ENCODE measurements at places on chromosomes 5 and 9.

GRCh38 chr5:54310433-54311175 is at the start of gene ARL15:
Gene ARL15, minus strand, starts transcription at chr5:54310573.
- DNase-seq, result peak; percentile 99

GRCh38 chr9:129287619-129288305 is 109.7 kb upstream of the IER5L start:
- peak; percentile 31 for DNase-seq

DNA sequence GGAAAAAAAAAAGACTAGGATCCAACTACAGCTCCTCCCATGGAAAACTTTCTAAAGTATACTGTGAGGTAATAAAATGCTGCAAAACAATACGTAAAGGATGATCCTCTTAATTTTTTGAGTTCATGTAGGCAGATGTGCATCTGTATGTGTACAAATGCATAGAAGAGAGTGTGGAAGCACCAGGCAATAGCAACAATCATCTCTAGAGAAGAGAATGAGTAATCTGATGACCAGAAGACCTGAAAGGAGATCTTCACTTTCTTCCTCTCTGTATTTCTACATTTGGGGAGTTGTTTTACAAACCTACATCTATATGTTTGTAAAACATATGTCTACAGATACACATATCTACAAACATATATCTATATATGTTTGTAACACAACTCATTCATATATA is 29.3 kb upstream of the SPDL1 start:
- no peak for DNase-seq

- no peak for DNase-seq
These were observed 365.0 kb downstream of the DMRT2 start for GRCh38 chr9:1415146-1415545.

DNA sequence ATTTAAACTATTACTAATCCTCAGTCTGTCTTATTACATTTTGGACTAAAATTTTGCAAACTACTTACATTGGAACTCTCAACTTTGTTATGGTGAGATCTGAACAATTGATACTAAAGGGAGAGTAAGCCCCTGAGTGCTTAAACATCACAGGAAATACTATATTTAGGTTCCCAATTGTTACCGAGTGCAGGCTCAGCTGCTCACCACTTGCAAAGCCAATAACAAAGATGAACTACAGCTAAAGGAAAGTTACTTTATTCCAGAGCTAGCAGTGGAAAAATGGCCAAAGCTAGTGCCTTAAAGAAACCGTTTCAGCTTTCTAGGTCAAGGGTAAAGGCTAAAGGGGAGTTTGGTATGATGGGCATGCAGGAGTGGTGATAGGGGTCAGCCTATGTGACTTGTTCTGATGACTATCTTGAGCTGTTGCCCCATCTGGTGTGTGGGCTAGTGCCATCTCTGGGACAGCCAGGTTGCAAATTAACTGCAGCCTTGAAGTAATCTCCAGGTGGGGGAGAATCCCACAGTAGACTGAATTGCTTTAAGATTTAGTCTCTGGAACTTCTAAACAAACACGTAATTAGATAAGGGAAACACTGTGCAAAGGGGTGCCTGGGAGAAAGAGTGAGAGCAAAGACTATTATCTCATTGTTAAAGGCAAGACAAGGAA is 7.8 kb upstream of the NDUFB6 start:
- no peak for DNase-seq

DNA sequence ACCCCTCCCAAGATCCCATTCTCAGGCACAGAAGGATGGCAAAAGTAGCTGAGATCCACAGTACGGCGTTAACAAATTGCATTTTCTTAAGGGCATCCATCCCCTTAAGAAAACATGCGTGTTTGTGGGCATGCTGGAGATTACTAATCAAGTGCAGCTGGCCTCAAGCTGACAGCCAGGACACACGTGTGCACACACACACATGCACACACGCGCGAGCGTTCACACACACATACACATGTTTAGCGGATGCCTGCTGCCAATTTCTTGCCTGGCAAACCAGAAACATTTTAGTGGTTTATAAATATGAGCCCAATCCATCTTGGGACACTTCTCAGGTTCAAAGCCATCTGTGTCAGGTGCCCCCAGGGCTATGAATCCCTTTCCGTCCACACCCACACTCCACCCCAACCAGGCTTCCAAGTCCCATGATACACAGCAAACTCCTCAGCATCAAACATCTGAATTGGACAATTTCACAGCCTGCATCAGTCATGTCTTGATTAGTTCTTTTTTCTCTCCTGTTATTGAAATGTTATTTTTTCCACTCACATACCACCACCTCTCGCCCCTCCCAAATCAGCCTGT is 23.5 kb upstream of the SMIM23 start:
- no peak for DNase-seq

DNA sequence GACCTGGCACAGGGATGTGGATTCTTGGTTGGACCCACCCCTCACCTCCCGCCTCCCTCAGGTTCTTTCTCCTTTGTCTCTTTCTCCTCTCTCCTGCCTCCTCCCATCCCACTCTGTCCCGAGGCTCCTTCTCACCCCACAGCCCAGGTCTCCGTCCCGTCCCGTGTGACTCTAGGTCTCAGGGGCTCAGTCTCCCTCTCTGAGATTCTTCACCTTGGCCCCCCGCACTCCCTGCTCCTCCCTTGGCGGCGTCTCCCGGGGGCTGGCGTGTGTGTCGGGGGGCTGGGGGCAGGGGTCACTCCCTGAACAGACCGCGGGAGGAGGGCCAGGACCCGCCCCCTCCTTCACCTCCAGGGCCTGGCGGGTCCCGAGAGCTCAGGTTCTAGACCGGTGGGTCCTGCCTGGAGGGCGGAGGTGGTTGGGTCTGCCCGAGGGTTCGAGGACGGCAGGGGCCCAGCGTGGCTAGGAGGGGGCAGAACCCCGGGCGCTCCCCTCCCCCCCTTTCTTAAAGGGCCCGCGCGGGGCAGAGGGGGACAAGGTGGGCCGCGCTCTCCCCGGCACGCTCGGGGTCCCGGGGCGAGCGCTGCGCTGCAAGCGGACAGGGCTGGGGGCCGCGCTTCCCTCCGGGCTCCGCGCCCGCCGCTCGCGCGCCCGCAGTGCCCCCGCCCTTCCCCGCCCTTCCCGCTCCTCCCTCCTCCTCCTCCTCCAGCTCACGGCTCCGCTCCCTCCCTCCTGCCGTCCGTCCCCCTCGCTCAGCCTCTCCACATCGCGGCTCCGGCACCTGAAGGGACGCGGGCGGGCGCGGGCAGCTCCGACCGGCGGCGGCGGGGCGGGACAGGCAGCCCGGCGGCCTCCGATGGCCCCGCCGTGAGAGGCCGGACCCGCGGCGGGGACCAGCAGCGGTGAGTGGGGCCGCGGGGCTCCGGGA is at the start of gene PSD2:
TSS of gene PSD2 (plus strand) at position 735 of the 928 bp plus-strand sequence. CDS start 13,633 bp downstream, outside the sequence.
- no peak for DNase-seq

GRCh38 chr5:61817472-61818326 is 485.6 kb downstream of the ZSWIM6 start:
- no peak for DNase-seq

DNA sequence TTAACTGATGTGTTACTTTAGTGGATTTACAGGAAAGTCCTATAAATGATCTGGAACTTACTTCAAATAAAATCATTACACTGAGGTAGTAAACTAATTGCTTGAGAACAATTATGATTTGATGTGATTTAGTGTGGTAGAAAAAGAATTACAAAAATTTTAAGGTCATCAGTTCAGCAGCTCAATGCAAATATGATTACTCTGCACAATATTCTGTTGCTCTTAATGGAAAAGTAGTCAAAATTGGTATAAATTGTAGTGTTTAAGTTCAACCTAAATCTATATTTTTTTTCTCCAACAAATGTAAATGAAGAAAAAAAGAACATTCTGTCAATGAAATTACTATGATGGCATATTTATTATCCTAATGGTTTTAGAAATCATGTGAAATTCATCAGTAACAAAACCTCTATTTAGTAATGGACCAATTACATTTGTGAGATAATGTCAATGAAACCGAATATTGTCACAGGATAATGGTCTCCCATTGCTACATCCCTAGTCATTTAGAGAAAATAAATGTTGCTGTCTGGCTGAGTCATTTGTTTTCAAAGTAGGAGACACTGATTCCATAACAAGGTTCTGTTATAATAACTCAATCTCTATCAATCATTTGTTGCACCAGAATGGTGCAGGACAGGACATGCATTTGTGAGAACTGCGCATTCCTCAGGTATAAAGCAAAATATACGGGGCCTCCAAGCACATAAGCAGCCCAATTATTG is 177.1 kb downstream of the NFIB start:
- no peak for DNase-seq

GRCh38 chr9:121783521-121784507 is 132.4 kb downstream of the DAB2IP start:
- no peak for DNase-seq

- DNase-seq, result no peak
These were observed 136.3 kb downstream of the MED27 start for GRCh38 chr9:131943351-131943841.

DNA sequence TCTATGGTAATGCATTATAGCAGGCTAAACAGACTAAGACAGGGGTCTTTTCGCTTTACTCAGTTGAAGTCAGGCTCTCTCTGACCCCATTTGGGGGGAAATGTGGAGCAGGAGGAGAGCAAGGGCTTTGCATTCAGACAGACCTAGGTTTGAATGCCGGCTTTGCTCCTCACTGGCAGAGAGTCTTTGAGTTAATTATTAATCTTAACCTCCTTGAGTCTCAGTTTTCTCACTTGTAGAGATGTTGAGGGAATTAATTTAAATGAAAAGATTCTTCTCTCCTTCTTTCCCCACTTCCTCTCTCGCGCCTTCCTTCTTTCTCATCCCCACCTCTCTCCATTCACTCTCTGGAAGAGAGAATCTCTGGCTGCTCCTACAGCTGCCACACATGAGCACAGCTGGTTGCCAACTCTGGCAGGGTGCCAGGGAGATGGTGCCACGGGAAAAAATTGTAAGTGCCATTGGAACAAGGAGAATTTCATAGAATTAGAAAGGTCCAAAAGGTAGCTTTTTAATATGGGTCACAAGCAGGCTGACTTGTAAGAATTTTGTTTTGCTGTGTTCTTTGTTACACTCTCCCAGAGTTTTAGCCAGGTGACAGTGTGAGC is 25.2 kb upstream of the GLRA1 start:
- no peak for DNase-seq

DNA sequence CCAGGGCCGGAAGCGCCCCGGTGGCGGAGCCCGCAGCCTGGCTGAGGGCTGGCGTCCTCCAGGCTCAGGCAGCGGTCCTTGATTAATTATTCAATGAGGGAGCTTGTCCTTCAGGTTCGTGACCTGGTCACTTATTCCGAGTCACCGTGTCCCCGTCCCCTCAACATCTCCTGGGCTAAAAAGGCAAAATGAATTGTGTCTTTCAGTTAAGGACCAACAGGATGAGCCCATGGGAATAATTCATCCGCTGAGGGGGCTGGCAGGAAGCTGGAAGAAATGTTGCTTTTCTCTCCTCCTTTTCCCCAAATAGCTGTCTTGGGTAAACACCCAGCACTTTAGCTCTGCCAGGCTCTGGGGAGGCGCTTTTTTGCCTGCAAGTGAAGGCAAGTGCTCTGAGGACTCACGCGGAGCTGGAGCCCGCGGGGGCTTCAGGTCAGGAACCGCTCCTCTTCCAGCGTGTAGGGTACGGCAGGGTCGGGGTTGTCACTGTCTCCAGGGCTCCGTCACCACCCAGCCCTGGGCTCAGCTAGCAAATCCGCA is 13.1 kb downstream of the KCNT1 start:
- no peak for DNase-seq

DNA sequence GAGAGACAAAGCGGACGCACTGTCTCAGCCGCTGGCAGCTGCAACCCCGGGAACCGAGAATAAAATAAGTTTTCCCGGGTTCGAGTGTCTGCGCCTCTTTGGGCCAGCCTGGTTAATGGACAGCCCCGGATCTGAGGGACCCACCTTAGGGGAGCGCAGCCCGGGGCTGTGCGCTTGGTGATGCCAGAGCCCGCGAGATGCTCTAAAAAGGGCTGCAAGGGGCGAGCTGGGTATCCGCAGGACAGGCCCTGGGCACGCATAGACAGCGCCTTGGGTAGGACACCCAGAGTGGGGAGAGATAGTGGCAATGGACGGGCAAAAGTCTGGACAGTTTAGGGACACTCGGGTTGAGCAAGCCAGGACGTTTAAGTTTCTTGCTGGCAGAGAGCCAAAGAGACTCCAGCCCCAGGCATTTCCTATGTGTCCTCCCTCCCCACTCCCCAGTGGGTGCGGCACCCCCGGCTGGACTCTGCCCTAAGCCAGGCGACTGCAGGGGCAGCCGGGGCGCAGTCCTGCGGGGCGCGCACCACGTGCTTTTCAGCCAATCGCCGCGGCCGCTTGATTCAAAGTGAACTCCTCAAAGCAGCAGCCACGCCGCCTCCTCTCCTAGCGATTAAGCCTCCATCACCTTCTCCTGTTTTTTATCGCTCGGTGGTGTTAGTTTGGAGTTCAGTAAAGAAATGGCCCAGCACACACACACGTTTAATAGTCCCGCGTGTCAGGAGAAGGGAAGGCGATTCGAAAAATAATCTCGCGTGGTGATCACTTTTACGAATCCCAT is 616 bp upstream of the ENC1 start:
- peak; percentile 54 for DNase-seq

DNA sequence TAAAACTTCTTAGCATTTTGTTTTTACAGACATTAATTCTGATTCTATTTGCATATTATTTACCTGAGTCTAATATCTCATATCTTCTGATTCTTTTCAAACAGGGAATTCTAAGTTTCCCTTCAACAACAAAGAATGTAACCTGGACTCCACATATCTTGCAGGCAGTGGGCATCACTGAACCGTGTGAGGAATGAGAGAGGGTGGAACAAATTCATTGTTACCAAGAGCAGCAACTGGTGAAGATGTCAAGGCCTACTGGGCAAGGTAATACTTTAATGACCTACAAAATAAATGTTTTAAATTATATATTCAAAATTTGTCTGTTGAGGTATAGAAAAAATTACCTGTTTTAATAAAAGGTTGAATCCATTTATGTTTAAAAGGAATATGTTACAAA is 455.3 kb upstream of the TUSC1 start:
- DNase-seq, result no peak

- no peak for DNase-seq
These were observed 12.4 kb downstream of the DNAJB5 start for GRCh38 chr9:35001803-35002502.

GRCh38 chr5:92927291-92927778 is 653.7 kb downstream of the NR2F1-AS1 start:
- no peak for DNase-seq

DNA sequence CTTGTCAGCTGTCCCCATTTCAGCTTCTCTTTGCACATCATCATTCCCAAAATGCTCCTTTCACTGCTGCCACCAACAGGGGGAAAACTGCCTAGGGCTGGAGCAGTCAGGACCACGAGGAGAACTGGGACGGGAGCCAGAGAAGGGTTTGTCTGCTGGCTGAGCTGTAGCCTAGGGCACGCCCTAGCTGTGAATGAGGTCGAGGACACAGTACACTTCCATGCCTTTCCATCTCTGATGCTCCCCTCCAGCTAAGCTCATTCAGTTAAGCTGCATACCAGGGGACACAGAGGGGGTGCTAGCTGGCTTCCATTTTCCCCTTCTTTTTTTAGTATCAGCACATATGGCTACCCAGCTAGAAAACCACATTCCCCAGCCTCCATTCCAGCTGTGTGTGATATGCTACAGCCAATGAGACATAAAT is 64.7 kb downstream of the STK10 start:
- DNase-seq, result no peak

- DNase-seq, result no peak
These were observed 93.4 kb upstream of the ITGA2 start for GRCh38 chr5:52895572-52896413.

- DNase-seq, result no peak
These were observed 262.3 kb downstream of the ARHGAP26 start for GRCh38 chr5:143032581-143032836.
